ENCODE measurements at places on chromosomes 12 and 14. TPM values are rescaled to one million over a fixed set of nuclear protein-coding genes. Genes with fewer than 3 reads are reported as not detected.

Gene TAS2R7
- total RNA-seq = not detected

Gene CCDC196
- total RNA-seq = not detected

GRCh38 chr12:5163661-5164060 lies 120.0 kb downstream of the KCNA5 start:
- no peak for DNase-seq

DNA sequence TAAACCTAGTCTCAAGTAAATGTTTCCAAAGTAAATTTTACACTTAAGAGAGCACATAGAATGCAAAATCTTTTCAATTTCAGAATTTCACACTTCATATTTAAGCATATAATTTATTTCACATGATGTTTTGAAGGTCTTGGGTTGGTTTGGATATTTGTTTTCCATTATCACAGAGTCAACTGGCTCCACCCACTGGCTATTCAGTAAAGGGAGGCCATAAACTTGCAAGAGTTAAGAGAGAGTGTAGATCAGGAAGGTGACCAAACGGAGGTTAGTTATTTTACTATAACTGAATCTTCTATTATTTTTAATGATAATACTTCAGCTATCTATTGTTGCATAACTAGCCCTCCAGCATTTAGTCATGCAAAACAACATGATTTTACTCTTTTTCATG lies 6.2 kb upstream of the CPNE8 start:
- DNase-seq = no peak

- DNase-seq = peak; percentile 59
Measured at GRCh38 chr12:13208533-13209435, 12.3 kb downstream of the EMP1 start.

GRCh38 chr14:35423621-35424020 lies 19.1 kb upstream of the NFKBIA start:
- DNase-seq = no peak

DNA sequence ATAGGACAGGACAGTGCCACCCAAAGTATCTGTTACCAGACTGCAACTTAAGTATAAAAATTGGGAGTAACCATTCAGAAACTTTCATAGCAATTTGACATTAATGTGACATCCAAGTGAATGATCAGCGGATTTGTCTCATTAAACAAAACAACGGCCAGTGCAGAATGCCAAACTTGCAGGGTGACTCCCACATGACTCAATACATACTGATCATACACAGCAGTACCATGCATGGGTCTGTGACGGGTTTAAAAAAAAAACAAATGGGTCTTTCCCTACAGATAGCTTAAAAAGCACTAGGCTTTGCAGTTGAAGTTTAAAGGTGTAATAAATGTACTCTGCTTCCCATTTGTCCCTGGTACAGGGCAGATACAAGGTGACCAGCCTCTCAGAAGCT lies 116.6 kb downstream of the SLC35F4 start:
- no peak for DNase-seq

DNA sequence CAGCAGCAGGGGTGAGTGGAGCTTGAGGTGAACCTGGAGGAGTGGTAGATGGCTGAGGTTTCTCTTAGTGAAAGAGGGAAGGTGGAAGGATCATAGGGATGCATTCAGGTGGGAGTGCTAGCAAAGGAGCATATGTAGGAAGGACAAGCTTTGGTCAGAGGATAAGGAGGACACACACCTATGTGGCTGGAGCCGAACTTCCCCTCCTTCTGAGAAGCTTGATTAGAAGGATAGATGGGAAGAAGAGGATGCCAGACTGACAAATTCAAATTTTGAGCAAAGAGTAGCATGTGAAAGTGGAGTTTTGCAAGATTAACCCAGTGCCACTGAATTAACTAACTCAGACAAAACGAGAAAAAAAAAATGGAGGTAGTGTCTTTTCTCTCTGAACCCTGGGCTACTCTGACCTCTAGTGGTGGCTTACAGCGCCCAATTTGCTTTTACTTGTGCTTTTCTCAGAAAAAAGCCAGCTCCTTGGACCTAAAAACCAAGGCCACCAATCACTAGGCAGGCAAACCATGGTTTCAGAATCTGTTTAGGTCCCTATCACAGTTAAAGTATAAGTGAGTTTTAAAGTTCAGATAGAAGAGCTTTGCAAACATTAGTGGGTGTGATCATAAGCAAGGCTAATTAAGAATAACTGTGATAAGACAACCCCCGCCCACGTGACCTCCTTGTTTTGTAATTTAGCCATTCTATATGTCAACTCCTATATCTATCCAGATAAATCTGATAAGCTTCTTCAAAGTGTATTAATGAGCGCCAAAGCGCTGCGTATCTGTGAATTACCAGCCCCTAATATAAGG lies 15.5 kb downstream of the EMP1 start:
- DNase-seq = peak; percentile 91

- no peak for DNase-seq
Measured at GRCh38 chr12:97994746-97995484, 520.5 kb upstream of the TMPO start.

DNA sequence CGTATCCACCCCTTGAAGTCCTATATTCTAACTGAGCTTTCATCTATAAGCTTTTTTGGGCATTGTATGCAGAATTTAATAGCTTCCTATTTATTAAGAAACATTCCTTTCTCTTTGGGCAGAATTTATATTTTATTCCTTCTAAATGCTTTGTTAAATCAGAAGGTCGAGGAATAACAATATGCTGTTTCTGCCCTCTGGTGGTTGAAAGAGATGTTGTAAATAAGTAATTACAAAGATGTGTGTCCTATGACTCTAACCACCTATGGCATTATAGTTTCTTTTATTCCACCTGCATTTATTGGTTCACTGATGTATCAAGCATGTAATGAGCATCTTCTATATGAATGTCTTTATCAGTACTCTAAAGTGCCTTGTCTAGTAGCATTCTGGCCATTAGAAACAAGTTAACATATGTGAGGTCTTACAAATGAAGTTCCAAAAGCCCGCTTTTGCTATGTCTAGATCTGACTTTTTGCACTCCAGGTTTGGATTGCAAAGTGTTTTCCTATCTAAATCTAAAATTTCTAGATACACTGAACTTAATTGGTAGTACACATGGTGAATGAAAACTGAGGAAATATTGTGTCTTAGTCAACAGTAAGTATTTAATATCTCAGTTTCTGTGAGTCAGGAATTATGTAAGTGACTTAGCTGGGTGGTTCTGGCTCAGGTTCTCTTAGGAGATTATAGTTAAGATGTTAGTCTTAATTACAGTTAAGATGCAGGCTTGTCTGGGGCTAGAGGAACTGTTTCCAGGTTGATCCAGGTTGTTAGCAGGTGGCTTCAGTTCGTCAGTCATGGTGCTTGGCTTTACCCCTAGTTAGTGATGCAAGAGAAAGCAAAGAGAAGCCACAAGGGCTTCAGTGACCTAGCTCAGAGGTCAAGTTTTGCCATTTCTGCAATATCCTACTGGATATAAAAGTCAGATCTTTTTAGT lies 57.5 kb downstream of the PLEKHA5 start:
- DNase-seq = peak; percentile 78
